ENCODE measurements at places on chromosomes 2 and 18. TPM values are rescaled to one million over a fixed set of nuclear protein-coding genes. Genes with fewer than 3 reads are reported as not detected.

- no peak for DNase-seq
Observed at GRCh38 chr2:218276986-218277755, 6.9 kb downstream of the PNKD start.

The PSMG2 gene
- polyA plus RNA-seq, result 78.4 TPM

DNA sequence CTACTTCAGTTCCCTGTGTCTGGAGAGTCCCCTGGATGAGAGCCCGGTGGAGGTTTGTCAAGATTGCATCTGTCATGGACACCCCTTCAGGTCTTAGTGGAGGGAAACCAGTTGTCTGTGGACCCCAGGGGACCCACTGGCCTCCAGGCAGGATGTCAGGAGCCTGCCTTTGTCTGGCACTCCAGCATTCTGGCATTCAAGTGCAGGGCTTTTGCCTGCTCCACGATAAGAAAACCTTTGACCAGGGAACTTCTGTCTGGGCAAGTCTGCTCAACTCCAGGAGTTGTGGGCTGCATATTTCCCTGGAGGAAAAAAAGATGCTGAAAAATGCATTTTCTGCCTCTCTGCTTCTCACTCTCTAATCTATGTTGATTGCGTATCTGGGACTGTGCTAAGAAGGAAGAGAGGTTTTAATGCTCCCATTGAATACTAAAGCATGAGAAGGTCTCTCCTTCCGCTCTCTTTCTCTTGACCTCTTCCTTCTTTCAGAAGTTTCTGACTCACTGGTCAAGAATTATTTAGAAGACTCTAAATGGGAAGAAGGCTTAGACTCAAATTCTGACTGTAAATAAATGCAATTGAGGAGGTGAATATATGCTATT is 104.5 kb downstream of the MMADHC start:
- no peak for DNase-seq

The PRKAG3 gene
- not detected for polyA plus RNA-seq

DNA sequence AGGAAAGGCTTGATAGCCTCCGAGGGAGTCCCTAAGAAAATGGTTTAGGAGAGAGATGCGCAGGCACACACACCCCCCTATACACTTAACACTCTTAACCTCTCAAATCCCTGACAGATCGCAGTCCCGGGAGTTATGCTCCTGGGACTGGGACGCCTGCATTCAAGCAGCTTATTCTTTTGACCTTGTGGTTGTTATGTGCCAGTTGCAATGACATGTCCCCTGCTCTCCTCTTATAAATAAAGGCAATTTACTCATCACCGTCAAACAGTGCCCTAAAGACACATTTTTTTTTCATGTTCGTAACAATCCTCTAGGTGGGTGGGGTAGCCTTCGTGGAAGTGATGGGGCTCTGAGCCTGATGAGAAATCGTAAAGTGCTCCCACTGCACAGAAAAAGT is 162.2 kb downstream of the LRRC30 start:
- no peak for DNase-seq

The CNDP1 gene
- polyA plus RNA-seq, result 6.8 TPM

The FAM237A gene
- polyA plus RNA-seq, result not detected

The ADRA2B gene
- polyA plus RNA-seq, result 0.69 TPM

DNA sequence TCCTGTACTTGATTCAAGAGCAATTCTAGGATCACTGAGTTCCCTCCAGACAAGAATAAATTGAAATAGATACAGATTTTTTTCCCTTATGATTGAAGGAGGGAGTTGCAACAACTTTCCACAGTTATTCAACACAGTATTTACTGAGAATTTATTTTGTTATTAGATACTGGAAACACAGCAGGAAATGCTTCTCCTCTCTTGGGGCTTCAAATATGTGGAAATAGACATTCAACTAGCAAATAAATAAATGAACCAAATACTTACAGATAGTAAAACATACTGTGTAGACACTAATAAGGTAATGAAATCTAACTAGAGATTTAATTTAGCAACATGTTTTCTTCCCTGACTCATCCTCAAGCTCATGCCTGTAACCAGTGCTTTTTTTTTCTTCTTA is 169.2 kb downstream of the LNPK start:
- no peak for DNase-seq

The NFATC1 gene
- 5.9 TPM for polyA plus RNA-seq

The MLPH gene
- polyA plus RNA-seq, result 18.8 TPM

The ANKRD62 gene
- 0.27 TPM for polyA plus RNA-seq

- DNase-seq, result no peak
Observed at GRCh38 chr2:98445177-98445682, 572 bp downstream of the INPP4A start.

DNA sequence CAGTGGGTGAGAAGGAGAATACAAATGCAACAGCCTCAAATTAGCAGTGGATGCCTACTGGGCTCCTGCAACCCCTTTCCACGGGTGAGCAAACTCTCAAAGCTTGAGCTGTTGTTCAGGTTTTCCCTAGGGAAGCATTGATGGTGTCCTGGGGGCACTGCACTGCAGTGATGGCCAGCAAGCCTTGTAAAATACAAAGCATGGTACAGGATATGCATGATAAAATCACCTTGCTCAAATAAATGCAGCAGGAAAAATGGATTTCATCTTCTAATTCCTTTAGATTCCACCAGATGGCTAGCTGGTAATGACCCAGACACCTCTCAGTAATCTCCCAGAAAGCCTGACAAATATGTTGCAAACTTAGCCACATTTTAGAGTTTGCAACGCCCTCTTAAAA is 698.2 kb downstream of the TRIB2 start:
- DNase-seq, result no peak

DNA sequence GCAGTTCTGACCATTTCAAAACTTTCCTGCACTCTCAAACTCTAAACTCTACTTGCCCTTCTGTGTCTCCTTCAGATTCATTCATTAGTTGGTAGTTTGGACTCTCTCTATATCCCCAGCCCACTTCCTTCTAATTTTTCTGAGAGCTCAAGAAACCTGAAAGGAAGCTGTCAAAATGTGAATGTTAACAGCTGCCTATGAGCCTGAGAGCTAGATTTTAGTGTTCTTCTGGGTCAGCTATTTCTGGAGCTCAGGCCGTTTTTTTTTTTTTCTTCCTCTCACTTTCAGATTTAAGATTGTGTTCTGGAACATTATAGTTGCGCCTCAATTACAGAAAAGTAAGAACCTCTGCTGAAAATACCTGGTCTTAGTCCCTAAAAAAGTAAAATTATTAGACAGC is 73.1 kb downstream of the RTN4 start:
- peak; percentile 27 for DNase-seq

The RGPD4 gene
- polyA plus RNA-seq, result not detected

The TFCP2L1 gene
- polyA plus RNA-seq, result under 0.01 TPM
